ENCODE measurements at places on chromosomes 16 and 17.

DNA sequence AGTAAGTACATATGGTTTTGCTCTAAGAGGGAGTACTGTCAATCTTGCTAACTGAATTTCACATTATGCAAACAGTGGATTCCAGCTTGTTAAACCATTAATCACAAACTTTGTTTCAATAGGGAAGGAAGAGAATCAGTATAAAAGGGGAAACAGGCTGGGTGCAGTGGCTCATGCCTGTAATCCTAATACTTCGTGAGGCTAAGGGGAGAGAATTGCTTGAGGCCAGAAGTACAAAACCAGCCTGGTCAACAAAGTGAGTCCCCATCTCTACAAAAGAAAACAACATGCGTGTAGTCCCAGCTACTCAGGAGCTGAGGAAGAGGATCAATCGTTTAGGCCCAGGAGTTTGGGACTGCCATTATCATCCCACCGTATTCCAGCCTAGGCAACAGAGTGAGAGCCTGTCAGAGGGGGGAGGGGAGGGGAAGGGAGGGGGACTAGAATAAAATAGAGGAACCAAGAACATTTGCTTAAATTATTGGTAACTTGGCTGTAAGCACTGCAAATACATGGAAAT is 65.7 kb downstream of the FBXL20 start:
- DNase-seq, result no peak

DNA sequence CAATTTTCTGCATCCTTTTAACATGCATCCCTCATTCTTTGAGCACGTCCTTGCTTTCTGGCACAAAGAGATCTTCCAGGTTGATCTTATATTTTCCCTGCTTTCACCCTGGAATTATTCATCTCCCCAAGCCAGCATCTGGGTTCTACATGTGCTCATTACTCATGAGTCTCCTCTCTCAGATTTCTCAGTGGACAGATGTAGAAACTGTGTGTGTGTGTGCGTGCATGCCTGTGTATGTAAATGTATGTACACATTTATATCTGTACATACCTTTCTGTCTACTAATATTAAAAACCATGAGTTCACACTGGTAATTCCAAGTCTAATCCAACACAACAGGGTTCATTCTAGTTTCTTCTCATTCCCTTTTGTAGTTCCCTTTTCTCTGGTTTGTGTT is 41.9 kb upstream of the NSRP1 start:
- no peak for DNase-seq

DNA sequence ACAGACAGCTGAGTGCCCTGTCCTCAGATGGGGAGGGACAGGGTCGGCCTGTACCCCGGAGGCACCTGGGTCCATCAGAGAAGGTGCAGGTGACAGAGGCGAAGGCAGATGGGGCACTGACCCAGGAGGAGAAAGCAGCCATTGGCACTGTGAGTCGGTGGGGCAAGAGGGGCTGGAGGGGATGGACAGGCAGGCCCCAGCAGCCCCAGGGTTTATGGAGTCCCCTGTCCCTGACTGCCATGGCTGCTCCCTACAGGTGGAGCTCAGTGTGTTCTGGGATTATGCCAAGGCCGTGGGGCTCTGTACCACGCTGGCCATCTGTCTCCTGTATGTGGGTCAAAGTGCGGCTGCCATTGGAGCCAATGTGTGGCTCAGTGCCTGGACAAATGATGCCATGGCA is 32.1 kb downstream of the ANKRD40 start:
- no peak for DNase-seq

GRCh38 chr17:41464682-41465081 is 2.5 kb downstream of the KRT32 start:
- no peak for DNase-seq

DNA sequence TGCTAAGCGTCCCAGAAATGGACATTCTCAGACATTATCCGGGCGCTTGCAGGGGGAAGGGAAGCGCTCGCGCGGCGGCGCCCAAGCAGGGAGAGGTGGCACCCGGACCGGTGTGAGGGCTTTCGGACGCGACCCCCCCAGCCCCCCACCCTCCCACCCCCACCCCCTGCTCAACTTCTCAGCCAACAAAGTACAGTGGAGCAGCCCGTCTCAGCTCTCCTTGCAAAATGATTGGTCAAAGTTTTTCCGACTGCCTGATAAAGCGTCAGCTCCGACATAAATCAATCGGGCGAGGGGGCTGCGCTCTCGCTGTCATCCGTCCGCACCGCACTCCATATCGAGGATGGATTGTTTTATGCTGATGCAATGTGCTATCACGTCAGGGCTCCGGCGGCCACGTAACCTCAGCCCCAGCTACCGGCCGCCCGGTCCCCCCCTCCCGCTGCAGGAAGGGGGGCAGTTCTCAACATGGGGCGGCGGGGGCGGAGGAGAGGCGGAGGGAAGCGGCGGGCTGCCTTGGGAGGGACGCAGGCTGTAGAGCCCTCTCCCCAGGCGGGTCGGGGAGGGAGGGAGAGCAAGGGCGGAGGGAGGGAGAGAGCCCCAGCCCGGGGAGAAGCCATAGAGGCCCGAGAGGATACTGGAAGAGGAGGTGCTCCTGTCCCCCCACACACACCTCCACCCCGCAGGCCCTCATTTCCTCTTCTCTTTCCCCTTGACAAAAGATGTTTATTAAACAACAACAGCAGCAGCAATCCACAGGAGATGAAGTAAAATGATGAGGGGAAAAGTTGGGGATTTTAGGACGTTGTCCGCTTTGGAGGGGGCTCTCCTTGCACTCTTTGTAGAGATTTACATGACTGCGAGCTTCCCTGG is at the start of gene HOXB9:
Gene HOXB9 (minus strand): TSS at position 114 of the 873 bp plus-strand sequence. CDS start 89 bp downstream, at position 25.
- no peak for DNase-seq

- peak; percentile 29 for DNase-seq
These were observed 14.0 kb downstream of the PLLP start for GRCh38 chr16:57270221-57271062.

GRCh38 chr16:84446084-84446483 is 58.4 kb downstream of the MEAK7 start:
- DNase-seq, result no peak

DNA sequence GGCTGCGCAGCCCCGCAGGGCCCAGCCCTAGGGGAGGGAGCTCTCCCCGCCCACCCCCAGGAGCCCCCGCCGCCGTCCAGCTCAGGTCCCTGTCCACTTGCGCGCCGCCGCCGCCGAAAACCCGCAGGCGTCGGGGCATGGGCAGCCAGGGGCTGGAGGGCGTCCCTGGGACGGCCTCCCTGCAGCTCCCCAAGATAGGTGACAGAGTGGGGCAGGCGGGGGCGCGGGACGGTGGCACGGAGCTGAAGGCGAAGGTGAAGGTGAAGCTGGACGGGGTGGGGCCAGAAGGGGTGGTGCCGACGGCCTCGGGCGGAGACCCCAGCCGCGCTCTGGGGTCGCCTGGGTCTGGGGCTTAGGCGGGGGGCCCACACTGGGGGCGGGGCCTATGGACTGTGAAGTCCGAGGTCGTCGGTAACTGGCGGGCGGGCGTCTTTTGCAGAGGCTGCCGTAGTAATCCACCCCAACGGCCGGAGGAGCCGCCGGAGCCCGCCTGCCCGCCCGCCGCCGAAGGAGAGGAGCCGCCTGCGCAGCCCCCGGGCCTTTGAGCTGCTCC is 27.2 kb downstream of the SREBF1 start:
- DNase-seq, result no peak

DNA sequence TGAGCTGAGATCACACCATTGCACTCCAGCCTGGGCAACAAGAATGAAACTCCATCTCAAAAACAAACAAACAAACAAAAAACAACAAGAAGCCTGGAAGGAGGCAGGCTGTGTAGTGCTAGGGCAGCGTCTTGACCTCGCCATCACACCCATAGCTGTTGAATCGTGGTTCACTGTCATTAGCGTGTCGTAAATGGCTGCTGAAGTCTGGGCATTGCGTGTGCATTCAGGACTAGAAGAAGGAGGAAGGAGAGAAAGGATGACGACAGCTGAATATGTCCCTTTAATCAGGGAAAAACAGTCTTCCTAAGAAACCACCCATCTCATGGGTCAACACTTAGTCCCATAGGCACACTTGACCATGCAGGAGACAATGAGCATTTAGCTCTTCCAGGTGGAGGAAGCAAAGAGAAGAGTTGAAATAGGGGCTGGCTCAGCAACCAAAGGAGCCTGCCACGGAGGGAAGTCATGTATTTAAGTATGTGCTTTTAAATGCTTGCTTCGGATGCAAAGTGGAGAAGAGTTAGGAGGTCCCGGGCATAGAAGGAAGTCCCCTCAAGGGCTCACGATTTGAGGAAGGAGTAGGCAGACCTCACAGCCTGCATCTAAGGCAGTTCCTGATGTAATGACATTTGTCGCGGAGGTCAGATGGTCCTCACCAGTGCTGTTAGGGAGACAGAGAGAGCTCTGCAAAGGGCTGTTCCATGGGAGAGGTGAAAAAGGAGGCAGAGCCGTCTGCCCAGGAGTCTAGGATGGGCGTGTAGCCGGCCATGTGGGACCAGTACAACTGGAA is 8.8 kb downstream of the PRSS22 start:
- DNase-seq, result no peak

- DNase-seq, result no peak
These were observed 34.7 kb upstream of the KCNJ16 start for GRCh38 chr17:70040336-70040735.

DNA sequence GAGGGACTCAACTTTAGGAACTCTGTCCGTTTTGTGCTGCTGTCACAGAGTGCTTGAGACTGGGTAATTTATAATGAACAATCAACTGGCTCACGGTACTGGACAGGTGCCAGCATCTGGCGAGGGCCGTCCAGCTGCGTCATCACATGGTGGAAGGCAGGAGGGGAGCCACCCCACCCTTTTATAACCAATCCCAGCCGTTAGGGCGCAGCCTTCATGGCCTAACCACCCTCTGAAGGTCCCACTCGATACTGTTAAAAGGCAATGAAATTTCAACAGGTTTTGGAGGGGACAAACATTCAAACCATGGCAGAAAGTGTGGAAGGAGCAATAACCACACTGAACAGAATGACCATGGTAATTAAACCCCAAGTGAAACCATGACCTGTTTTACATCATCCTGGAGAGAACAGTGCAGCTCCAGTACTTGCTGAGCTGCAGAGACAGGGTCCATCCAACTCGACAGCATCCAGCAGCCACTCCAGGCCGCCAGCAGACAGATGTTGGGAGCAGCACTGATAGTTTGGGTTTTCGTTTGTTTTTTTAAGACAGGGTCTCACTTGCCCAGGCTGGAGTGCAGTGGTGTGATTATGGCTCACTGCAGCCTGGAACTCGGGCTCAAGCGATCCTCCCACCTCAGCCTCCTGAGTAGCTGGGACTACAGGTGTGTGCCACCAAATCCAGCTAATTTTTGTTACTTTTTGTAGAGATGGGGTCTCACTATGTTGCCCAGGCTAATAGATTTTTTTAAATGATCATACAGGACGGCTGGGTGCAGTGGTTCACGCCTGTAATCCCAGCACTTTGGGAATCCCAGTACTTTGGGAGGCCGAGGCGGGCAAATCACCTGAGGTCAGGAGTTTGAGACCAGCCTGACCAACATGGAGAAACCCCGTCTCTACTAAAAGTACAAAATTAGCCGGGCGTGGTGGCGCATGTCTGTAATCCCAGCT is 11.0 kb downstream of the CHMP6 start:
- peak; percentile 16 for DNase-seq

DNA sequence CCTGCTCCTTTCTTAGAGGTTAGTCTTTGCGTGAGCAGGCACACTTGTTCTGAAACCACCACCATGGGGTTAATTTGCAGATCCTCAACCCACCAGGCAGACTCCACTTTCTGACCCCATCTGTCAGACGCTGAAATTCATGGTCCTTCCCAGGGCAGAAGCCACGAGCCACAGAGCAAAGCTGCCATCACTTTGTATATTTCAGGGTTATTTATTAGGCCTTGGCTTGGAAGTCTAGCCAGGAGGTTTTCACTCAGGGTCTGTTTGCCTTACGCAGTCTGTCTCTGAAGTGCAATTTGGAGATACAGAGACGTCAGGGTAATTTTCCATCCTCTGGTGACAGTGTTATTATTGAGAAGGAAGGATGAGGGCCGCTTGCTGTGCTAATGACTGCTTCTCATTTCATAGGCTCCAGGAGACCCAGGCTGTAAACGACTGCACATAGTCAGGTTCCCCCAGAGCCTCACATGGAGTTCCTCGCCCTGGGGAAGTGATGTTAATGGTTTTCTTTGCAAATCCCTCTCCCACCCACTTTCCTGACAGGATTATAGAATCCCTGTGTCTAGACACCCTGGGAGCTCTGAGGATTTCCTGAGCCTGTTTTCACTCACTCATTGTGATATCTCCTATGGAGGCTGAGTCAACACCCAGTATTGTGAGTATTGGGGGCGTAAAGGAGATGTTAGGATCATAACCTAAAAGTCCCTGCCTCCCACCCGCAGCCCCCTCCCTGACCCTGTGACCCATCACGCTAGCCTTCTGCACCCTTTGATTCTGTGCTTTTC is 269.0 kb downstream of the ABCC12 start:
- DNase-seq, result no peak

DNA sequence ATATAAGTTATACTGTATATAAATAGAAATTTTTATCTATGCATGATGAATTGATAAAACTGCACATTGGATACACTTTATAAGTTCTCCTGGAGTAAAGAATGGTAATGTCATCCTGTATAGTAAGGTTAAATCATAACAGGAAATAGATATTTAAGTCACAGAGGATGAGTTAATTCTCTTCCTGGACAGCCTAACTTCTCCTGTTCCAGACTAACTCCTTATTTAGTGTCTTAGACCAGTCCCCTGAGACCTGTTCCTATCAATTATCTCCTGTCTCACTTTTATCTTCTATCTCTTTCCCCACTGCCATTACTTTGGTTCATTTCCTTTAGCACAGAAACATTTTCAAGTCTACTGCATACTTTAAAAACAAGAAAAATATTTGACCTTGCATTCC is 46.5 kb downstream of the SSH2 start:
- DNase-seq, result no peak

- no peak for DNase-seq
These were observed 23.5 kb downstream of the TADA2A start for GRCh38 chr17:37430051-37430627.

DNA sequence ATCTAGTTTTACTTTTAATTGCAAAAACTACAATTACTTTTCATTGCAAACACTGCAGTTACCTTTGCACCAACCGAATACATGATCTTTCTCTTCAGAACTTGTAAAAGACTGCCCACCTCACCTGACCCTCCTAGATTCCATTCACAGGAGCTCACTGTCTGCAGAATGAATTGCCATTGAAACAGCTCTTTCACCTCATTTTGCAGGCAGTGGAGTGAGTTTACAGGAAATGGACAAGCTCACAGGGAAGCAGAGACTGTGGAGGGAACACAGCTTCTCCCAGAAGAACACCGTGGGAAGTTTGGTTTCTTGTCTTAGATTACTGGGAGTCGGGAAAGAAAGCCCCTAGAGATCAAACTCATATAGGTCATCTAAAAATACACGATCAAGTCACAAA is 439.7 kb upstream of the RBFOX1 start:
- no peak for DNase-seq

All from nucleus accumbens (tissue), 56 donors.